ENCODE measurements at places on chromosomes 11 and 22.
A peak's percentile ranks its signal among the peaks of the same experiment; 100 is the strongest.

GRCh38 chr22:39597236-39597869 is 26.8 kb downstream of the CACNA1I start:
- no peak for DNase-seq

GRCh38 chr22:20881231-20881630 is 22.4 kb downstream of the SNAP29 start:
- DNase-seq: no peak

DNA sequence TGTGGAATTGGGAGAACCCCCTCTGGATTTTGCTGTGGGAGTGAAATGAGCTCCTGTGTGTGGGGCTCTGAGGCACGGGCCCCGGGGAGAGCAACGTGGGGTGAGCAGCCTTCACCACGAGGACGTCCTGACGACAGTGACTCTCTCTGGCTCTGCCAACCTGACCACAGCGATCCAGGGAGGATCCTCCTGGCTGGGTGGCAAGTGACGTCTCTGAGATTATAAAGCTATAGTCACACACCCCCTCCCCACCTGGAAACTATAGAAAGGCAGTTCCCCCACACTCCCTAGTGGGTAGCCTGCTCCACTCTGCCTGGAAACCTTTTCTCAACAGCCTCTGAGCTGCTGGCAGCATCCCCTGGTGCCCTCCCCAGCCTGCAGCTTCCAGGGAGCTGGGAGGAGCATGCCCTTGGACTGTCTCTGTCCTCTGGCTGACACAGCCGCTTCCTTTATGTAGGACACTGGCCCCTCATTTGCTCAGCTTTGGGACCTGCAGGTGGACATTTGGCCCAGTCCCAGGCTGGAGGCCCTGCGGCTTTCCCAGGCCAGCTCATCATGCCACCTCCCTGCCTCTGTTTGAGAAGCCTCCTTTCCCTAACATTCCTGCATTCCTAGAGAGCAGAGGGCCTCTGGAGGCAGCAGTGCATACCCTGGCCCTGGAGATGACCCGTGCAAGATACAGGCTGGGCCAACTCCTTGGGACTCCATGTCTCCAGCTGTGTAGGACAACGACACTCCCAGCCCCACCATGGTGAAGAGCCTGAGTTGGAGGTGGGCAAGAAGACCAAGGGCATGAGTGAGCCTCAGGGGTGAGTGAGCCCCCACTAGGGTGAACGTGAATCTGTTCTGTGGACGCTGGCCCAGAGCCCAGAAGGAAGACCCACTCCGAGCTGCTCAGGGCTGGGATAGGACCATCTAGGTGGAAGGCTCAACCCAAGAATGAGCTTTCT is 314.0 kb downstream of the NTM start:
- peak; percentile 44 for DNase-seq

GRCh38 chr22:20420157-20420842 is 17.3 kb downstream of the SCARF2 start:
- no peak for DNase-seq

DNA sequence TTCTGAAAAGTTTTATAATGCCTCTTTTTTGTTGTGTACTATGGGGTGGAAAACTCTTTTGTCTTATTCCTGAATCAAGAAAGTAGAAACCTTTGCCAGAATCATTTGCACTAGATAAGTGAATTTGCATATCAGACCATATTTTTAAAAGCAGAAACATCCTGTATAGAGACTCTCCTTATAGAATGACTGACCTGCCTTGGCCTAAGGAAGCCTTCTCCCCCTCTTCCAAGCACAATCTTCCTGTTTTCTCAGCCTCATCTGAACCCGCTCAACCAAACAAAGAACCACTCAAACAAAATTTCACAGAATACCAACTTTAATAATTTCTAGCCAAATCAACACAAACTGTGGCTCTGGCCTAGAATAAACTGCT is 60.3 kb downstream of the SIK3 start:
- no peak for DNase-seq

DNA sequence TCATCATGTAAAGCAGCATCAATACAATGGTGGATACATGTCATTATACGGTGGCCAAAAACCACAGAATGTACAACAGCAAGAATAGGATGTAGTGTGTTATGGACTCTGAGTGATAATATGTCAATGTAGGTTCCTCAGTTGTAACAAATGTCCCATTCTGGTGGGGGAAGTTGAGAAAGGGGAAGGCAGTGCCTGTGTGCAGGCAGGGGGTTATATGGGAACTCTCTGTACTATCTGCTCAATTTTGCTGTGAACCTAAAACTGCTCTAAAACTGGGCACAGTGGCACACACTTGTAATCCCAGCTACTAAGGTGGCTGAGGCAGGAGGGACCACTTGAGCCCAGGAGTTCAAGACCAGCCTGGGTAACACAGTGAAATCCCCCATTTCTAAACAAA is 5.9 kb downstream of the CHKA start:
- DNase-seq: no peak

DNA sequence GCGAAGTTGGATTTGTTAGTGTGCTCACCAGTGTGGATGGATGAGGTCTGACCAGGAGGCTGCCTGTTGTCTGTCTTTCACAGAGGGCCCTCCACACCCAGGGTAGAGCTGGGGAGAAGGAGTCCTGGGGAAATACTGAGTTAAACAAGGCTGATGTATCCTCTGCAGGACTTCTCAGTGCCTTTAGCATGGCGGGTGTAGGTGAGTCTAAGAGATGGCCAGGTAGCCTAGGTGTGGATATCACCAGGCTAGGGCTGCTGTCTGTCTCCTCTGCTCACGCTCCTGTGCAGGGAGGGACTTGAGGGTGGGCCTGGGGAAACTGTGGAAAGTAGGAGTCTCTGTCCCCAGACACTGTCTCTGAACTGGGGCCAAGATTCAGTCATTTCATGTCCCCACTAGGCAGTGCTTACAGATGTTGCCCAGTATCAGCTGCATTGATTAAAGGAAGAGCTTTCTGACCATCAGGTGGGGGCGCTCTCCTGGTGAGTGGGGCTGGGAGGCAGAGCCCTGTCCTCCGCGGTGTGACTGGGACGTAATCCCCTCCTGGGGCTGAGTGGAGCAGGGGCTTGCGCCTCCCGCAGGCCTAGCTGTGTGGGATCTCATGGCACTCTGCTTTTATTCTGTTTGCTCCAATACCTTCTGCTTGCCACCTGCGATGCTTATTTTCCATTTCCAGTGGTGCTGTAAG is 35.5 kb upstream of the CCDC188 start:
- peak; percentile 80 for DNase-seq

GRCh38 chr11:35177370-35177769 is 38.4 kb downstream of the CD44 start:
- no peak for DNase-seq

GRCh38 chr11:17386331-17387084 is 2.0 kb downstream of the KCNJ11 start:
- peak; percentile 75 for DNase-seq

GRCh38 chr11:96393753-96394348 is 4.0 kb downstream of the JRKL start:
- no peak for DNase-seq

DNA sequence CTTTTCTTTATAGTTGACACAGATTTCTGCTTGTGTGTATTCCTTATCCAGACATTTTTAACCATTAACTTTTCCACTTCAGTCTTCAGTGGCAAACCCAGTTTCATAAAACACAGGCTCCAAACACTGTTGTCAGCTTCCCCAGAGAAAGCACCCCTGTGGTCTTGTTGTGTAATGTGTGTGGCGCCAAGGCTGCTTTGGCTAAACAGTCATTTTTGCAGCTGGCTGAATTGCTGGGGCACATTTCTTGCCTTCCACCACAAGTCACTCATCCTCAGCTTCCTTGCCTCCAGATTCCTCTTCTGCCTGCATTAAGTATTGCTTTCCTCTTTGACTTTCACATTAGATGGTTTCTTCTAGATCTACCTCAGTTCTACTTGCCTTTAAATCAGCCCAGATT is 40.5 kb downstream of the ARHGAP1 start:
- no peak for DNase-seq

GRCh38 chr11:95821640-95822039 is 31.3 kb downstream of the CEP57 start:
- no peak for DNase-seq

GRCh38 chr11:11842421-11843008 is 743 bp downstream of the USP47 start:
- no peak for DNase-seq

DNA sequence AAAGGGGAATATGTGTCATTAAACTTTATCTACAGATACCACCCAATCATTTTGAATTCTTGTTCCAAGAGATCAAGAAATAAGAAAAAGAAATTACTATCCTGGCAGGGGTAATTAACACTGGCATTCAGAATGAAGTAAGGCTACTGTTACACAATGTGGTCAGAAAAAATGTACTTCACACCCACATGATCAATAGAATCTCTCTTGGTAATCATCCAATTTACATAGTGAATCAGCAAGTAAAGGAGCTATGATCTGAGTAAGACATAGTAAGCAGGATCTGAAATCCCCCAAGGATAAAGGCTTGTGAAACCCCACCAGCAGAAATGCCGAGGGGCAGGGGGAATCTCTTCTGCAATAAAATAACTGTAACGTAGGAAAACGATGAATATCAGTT is 466.5 kb downstream of the FAM181B start:
- no peak for DNase-seq

GRCh38 chr22:24433828-24434470 is 6.5 kb downstream of the ADORA2A start:
- no peak for DNase-seq

DNA sequence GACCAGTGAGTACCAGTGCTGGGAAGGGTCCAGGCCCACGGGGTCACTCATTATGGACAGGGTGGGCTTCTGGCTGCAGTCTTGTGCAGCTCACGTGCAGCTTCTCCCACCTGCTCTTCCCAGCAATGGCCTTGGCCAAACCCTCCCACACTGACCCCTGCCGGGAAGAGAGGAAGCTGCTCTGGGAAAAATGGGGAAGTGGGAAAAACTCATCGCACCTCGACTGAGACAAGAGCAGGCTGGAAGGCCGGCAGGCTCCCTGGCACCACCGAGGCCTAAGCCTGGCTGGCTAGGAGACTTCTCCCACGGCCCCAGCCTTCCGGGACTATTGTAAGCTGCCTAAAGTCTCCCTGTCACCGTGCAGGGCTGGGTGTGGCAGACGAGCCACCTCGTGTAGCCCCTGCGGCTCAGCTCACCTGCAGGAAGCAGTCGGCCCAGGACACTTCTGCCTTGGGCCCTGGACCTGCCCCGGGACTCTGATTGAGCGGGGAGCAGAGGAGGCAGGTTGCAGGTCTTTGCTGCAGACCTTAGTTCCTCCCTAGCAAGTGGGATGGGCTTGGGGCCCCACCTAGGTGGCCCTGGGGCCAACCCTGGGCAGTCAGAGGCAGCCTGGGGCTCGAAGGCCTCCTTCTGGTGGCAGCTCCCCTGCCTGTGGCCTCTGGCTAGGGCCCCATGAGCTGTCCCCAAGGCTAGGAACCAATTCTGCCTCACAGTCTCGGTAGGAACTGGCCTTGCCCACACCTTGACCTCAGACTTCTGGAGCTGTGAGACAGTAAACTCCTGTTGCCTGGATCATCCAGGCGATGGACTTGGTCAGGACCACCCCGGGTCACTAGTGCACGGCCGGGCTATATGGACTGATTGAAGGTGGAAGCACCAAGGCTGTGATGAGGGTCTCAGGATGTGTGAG is 23.1 kb downstream of the MRGPRG start:
- no peak for DNase-seq

- no peak for DNase-seq
Observed at GRCh38 chr11:95341221-95341620, 110.2 kb upstream of the SESN3 start.

DNA sequence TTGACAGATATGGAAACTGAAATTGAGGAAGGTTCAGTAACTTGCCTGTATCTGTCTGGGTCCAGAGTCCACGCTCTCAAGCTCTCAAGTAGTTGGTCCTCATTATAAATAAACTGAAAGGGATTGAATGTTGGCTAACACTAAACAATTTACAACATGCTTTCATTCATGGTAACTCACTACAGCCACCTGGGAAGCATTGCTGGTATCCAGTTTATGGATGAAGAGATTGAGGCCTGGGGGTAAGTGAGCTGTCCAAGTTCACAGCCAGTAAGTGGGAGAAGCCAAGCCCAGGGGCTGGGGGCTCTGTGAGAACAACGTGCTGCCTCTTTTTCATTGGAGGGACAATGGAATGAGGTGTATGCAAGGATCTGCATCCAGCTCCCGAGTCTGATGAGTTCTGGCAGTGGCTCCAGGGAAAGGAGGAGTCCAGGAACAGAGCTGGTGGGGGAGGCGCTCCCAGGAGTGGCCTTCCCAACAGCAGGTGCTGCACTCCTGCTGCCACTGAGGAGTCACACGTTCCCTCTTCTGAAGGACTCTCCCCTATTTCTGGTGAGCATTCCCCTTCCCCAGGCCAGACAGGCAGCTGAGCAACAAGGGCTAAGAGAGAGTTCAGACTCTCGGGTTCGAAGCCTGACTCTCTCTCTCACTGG is 175.8 kb downstream of the CSNK2A3 start:
- no peak for DNase-seq

DNA sequence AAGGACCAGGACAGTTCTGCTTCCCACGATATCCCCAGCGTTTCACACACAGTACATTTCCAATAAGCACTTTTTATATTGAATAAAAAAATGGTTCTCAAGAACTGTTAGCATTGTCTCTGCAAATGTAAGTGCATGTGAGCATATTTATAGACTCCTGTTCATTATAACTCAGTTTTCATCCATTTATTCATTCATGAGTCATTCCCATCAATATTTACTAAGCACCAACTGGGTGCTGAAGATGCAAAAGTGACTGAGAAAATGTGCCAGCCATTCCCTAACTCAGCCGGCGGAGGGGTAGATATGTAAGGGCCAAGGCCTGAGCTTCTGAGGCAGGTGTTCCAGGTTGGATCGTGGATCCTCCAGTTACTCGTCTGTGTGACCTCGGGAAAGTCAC is 64.8 kb downstream of the CACNG2 start:
- no peak for DNase-seq

- peak; percentile 68 for DNase-seq
Observed at GRCh38 chr11:65317025-65317786, 2.5 kb downstream of the CDC42EP2 start.

GRCh38 chr11:114239753-114240161 is 56.4 kb upstream of the NNMT start:
- DNase-seq: no peak

DNA sequence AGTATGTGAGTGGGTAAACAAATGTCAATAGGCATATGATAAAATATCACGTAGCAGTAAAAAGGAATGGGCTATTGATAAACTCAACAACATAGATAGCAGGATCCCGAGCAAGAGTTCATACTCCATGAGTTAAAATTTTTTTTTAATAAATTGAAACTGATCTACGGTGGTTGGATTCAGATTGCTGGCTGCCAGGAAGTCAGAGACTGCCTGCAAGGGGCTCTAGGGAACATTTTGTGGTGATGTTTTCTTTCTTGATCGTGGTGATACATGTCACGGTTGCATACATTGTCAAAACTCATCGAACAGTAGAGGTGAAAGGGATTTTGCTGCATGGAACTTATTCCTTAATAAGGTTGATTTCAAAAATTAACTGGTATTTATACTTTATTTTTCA is 62.6 kb upstream of the WNT7B start:
- DNase-seq: no peak

- DNase-seq: no peak
Observed at GRCh38 chr22:17862646-17863181, 88.4 kb upstream of the BID start.

DNA sequence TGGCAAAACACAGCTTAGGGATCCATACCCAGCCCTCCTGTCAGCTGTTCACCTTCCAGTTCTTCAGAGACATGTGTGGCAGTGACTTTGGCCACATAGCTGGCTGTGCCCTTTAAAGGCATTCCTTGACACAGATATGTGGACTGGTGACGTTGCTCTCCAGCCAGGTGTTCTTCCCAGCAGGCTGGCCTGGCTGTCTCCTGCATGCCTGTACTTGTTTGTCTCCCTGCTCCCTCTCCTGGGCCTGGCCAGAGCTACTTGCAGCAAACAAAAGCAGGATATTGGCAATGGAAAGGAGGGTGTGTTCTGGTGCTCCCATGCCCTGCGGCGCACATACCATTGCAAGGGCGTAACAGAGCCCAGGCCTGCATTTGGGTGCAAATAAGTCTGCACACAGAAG is 38.3 kb downstream of the PIK3IP1 start:
- DNase-seq: no peak
